ENCODE measurements at places on chromosomes 6 and 20.

- no peak for DNase-seq
Measured at GRCh38 chr6:117440706-117441525, 15.2 kb upstream of the ROS1 start.

DNA sequence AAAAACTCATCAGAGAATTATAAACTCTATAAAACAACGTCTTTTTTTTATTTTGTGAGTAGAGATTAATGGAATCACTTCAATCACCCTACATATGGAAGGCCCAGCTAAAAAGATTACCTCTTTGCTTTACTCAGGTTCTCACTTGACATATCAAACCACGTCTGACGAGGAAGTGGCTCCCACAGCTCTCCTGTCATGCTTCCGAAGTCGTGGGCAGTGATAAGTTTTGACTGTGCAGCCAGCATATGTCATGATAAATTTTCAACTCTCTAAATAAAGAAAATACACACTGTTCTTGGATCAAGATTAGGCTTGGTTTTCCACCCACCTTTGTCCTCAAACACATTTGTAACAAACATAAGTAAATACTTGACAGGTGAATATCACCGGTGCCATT is 279.5 kb upstream of the RNF217 start:
- no peak for DNase-seq

- DNase-seq: peak; percentile 28
Measured at GRCh38 chr6:27752038-27752885, 159.9 kb downstream of the OR2B2 start.

GRCh38 chr6:155040901-155041650 is 46.0 kb downstream of the TIAM2 start:
- no peak for DNase-seq

- DNase-seq: no peak
Measured at GRCh38 chr6:48134246-48134645, 23.2 kb upstream of the PTCHD4 start.

DNA sequence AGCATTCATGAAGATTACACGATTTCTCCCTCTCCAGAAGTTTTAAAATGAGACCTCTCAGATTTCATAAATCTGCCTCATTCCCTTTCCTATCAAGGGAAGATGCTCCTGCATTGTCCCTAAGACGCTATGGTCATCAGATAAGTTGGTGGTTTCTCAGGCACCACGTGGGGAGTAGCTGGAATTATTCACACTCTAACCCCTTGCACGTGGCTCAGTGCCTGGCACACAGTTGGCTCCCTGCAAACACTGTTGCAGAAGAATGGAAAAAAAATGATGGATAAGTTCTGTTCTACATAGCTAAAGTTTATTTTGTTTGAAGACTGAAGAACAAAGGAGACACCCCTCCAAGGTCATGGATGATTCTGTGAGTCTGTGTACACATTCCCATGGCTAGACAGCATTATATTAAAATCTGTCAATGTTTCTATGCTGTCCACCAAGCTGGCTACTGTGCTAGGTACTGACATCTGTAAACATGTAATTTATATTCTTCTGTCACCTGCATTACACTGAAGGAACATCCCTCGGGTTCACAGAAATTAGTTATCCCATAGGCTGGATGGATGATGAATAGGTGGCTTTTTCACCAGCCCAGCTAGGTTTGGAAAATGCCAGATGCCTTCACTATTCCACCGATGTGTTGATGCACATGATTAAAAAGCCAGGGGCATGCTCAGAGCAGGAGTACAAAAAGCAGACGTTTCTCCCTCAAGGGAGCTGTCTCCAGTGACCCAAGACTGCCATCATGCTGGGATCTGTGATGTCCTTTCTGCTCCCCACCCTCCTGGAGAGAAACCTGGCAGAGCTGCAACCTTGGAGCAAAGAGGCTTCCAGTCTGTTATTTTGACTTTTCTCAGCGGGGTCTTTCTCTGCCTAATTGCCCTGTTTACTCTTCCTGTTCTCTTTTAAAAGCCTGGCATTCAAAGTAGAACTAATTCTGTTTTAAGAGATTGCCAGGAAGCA is 610.5 kb downstream of the UTRN start:
- no peak for DNase-seq

GRCh38 chr6:54244430-54244829 is 63.8 kb upstream of the TINAG start:
- no peak for DNase-seq

- no peak for DNase-seq
Measured at GRCh38 chr6:75484535-75484934, 9.1 kb downstream of the FILIP1 start.

GRCh38 chr6:3751077-3751729 is at the start of gene PXDC1:
PXDC1 (minus strand) TSS chr6:3751713; CDS start chr6:3751531, 182 bp downstream.
- no peak for DNase-seq

GRCh38 chr6:27896398-27896796 is 15.8 kb downstream of the OR2B2 start:
- DNase-seq: no peak

DNA sequence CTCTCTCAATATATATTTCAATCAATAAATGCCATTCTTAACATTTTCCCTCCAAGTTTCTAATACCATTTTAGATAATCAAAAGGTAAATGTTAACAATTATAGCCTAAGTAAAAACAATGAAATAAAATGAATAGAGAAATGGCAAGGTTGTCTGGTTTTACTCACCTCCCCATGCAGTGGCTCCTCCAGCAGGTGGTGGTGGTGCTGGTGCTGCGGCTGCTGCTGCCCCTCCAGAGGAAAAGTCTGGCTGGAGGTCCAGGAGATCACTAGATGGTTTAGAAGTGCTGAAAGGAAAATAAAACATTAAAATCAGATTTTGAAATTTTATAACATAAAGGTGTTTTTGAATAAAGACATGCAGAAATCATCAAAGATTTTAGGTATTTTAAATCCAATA is 93.2 kb downstream of the PRSS35 start:
- DNase-seq: no peak

DNA sequence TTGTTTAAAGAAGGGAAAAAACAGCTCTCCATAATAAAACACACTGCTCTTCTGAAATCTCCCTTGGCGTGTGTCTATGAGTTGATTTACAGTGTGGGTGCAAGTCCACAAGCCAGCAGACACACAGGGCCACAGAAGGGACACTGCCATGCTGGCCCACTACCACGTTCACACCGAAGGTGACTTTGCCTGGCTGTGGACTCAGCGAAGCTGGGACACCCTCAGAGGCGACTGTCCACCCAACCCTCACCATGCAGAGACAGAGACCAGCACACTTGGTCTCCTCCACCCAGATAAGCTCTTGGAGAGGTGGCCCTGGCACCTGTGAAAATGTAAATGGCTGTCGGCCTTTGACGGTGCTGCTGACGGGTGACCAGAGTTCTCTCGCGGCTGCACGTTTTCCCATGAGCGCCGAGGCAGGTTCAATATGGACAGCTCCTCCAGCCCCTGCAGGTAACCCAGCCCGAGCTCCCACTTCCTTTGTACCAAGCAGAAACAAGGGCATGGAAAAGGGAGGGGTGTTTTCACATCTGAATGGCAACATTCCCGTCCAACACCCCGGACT is 78.0 kb downstream of the YTHDF1 start:
- DNase-seq: no peak

GRCh38 chr6:142395266-142395665 is 93.5 kb downstream of the ADGRG6 start:
- no peak for DNase-seq

GRCh38 chr6:107491760-107492660 is 2.1 kb downstream of the SOBP start:
- no peak for DNase-seq

DNA sequence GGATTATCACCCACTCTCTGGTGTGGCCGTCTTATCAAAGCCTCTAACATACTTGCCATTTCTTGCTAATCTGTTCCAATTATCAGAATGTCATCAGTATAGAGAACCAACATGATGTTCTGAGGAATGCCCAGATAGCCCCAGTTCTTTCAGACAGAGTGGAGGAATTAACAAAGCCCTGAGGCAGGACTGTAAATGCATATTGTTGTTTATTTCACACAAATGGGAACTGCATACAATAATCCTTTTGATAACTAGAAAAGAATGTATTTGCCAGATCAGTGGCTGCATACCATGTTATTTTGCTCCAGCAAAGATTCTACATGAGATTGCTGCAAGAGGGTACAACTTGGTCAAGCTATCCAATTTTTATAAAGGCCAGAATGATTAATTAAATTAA is 112.8 kb upstream of the HEY2 start:
- DNase-seq: no peak

DNA sequence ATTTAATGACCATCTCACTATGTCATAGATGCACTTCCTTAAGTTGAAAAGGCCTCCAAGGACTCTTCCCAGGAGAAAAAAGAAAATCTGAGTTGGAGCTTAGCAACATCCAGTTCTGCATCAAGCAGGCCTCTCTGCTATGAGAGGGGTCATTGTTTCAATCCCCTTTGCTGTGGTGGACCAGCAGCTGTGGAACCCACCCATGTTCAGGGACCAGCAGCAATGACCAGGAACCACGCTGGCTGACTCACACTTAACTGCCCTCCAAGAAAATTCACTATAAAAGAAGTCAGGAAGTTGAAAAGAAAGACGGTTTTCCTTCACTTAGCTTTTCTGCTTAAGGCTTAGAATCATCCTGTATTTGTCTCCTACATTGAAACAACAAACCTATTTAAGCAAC is 1062.4 kb upstream of the FLRT3 start:
- no peak for DNase-seq

GRCh38 chr6:36955671-36956445 is 1.3 kb downstream of the PI16 start:
- DNase-seq: no peak

- DNase-seq: no peak
Measured at GRCh38 chr6:105769987-105770386, 316.1 kb upstream of the PRDM1 start.

- no peak for DNase-seq
Measured at GRCh38 chr6:142187209-142187608, 40.1 kb downstream of the VTA1 start.

- no peak for DNase-seq
Measured at GRCh38 chr6:52976591-52977035, 18.5 kb downstream of the GSTA4 start.

DNA sequence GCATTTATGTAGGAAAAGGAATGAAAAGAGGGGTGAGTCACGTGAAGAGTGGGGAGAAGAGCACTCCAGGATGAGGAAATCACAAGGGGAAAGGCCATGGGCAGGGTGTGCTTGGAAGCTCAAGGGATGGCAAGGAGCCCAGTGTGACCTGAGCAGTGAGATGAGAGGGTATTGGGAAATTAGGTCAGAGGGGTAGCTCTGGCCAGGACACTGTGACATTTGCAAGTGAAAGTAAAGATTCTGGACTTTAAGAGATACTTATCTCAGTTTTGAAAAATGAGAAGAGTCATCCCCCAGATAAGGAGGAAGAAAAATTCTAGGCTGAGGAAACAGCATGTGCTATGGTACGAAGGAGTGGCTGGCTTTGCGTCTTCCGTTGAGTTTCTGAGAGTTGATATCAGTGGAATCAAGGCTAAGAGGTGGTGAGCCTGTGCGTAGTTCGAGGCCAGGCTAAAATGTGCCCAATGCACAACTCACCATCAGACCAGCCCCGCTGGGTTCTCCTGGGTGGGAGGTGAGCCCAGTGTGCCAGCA is 79.9 kb downstream of the GCLC start:
- no peak for DNase-seq

DNA sequence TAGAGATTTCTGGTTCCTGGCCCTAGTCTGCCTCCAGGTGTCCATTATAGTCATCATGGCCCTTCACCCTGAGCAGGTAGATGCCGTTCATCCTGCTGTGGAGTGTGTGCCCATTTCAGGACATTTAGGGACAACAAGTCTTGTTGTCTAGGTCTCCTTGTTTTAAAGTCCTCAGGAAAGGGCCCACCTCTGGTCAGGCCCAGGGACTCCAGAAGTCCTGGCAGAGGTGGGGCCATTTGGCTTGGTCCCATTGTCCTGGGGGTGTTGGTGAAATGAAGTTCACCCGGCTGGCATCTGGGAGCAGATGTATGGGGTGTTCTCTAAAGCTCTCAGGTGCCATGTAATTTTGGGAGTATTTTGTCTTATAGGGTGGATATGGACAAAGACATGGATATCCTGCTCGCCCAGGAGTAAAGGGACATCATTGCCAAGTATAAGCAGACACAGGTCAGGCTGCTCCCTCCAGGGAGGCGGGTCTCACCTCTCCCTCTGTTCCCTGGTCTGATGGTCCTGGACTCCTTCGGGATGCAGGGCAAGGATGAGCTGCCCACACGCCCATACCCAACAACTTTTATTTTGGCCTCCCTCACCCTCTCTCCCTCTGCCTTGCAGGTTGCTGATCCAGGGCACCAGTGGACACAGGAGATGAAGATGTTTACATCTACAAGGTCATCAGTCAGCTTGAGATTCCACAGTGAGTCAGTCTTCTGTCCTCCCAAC is 31.7 kb upstream of the MAS1L start:
- no peak for DNase-seq

DNA sequence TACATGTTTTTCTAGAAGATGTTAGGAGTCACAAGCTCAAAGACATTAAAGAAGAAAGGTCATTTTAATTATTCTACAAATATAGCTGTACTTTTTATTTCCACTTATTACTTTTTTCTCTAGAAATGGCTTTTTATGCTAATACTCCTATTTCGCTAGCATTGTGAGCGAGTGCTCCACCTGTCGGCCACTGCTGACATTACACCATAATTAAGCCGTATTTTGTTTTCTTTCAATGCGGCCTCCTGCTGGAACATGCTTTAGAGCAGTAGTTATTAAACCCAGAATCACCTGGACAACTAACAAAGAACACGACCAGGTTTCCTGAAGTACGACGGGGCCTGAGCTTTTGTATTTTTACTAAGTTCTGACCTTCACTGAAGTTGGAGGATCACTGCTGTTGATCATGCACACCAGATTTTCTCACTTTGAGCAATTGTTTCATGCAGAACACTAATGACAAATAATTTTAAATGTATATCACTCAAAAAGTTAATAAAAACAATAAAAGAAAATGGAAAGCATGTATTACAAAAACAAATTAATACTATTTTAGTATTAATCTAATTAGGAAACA is 74.1 kb upstream of the PAK5 start:
- DNase-seq: no peak

DNA sequence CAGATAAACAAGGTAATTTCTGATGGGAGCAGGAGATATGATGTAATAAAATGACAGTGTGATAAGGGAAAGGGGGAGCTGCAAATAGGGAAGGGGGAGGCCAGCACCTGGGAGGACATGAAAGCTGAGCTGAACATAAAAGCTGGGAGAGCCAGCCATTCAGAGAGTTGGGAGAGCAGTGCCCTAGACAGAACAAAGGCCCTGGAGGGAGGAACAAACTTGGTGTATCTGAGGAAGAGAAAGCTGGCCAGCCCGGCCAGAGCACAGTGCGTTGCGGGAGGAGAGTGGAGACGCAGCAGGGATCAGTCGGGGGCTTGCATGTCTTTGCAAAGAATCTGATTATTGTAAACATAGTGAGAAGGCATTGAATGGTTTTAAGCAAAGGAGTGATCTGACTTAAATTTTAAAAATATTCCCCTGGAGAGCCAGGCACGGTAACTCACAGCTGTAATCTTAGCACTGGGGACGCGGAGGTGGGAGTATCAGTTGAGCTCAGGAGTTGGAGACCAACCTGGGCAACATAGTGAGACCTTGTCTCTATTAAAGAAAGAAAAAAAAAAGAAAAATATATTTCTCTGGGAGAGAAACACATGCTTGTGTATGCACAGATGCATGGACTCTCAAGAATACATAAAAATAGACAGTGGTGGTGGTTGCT is 318.2 kb downstream of the ZFAND3 start:
- no peak for DNase-seq

- no peak for DNase-seq
Measured at GRCh38 chr6:165762876-165763275, 99.8 kb upstream of the PDE10A start.
